NCI-H1436 treated with DMSO at 0.1 percent for 48 hours (cell line): ENCODE measurements at places on chromosomes 1 and 21.

DNA sequence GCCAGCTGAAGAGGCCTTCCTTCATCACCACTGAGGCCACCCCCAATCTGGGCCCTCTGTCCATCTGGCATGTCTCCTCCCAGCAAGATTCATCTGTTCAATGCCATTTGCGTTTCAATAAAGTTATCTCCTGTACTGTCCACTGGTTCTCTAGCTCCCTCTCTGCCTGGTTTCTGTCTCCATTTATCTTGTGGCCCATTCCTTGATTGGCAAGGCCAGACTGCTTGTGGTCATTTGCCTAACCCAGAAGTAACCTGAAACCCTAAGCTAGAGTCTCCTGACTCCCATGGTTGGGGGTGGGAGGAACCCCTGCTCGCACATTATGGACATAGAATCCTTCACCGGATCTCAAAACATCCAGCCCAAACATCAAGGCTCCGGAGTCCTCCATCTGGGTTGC, 2.1 kb upstream of the IPO9 start:
- no peak for DNase-seq

- DNase-seq, result no peak
Measured at GRCh38 chr1:200524092-200524491, 96.5 kb downstream of the KIF14 start.

GRCh38 chr1:173117761-173118160, 67.0 kb upstream of the TNFSF18 start:
- DNase-seq, result no peak

DNA sequence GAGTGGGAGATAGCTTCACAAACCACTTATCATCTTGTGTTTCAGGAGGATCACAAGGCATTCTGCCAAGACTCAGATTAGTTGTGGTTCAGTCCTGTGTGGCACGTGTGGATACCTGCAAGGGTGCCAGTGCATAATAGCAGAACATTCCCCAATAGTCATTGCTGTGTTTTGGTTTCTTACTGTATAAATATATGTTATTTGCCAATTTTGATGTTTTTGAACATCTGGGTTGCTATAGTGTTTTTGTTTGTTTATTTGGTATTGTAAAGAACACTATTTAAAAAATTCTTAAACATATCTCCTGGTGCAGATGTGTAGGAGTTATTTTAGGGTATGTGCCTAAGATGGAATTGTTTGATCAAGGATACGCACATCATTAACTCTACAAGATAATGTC, 5.4 kb upstream of the NTMT2 start:
- DNase-seq, result no peak

- DNase-seq, result no peak
Measured at GRCh38 chr1:37634992-37635902, 555 bp upstream of the RSPO1 start.

DNA sequence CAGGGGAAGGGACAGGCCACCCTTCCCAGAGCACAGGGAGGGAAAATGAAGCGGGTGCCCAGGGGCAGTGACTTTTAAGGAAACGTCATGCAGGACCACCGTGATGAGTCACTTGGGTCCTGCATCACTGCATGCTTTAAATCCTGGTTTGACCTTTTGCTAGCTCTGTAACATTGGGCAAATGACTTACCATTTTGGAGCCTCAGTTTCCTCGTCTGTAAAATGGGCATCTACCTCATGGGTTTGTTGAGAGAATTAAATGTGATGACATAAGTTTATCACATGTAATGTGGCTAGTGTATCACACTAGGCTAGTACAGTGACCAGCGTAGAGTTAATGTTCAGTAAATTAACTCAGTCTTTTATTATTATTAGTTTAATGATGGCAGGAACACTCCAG, 114.8 kb upstream of the IGSF21 start:
- DNase-seq, result no peak
